ENCODE measurements at places on chromosomes 2 and 18. TPM values are rescaled to one million over a fixed set of nuclear protein-coding genes. Genes with fewer than 3 reads are reported as not detected.

The MRPL33 gene
- 367 TPM for total RNA-seq

The UNC80 gene
- total RNA-seq = not detected

GRCh38 chr2:95275151-95275515 is 884 bp downstream of the PROM2 start:
- DNase-seq = no peak

- no peak for DNase-seq
Measured at GRCh38 chr2:100894105-100894795, 74.3 kb downstream of the NPAS2 start.

- DNase-seq = no peak
Measured at GRCh38 chr2:166341426-166341825, 34.3 kb downstream of the SCN9A start.

The GRHL1 gene
- 1.0 TPM for total RNA-seq

Measured in left ventricle myocardium superior (tissue), 1 donor.